Ascending aorta (tissue), 2 donors: ENCODE measurements at places on chromosomes 7 and 10.

DNA sequence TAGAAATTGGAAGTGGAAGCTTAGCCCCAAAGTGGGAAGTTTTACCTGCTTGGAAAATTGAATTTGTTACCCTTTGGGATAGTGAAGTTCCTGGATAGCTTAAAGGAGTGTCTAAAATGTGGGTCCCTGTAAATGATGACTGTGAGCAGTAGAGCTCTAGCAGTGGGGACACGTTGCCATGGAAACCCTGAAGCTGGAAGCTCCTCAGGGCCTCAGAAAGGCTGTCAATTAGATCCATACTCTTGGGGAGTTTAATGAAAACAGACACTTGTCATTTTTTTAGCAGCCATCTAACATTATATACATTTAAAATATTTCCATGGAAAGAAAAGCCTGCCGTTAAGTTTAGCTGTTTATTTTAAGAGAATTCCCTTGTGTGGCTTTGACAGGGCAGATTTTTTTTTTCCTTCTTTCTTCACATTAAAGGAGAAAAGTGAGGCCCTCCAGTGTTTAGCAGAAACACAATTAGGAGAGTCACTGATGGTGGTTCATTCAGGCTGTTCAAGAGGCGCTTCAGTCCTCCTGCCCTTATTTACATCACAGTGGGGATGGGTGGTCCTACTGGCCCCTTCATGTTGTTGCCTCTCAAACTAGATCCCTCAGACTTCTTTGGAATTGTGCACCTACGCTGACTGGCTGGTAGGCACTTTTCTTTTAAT, 518.4 kb downstream of the CCSER2 start:
- no peak overlapping the region for H3K4me3 ChIP-seq
- no peaks in the 10 kb centered on the region for H3K36me3 ChIP-seq
- no peaks in the 10 kb centered on the region for H3K4me1 ChIP-seq
- H3K27ac ChIP-seq: no peak overlapping the region
- no peaks in the 10 kb centered on the region for H3K27me3 ChIP-seq

DNA sequence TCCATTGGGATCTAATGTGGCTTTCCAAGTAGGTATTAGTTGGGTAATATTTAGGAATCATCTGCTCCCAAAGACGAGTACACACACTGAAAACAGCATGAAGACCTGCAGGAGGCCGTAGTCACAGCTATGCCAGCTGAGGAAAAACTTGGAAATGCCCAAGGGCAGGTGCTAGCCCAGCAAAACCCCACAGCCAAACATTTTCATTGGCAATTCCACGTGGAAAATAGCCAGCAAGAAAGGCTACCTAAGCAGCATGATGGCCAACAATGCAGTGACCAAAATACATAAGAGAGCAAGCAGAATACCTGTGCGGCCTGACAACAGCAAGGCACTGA, 32.7 kb downstream of the DOCK4 start:
- H3K27me3 ChIP-seq: no peaks in the 10 kb centered on the region
- H3K4me3 ChIP-seq: no peak overlapping the region
- no peak for DNase-seq
- no peaks in the 10 kb centered on the region for H3K4me1 ChIP-seq
- no peak overlapping the region for H3K27ac ChIP-seq
- no peaks in the 10 kb centered on the region for H3K36me3 ChIP-seq

GRCh38 chr7:151877911-151878835, 1.3 kb upstream of the PRKAG2 start:
- no peaks in the 10 kb centered on the region for H3K36me3 ChIP-seq
- H3K4me3 ChIP-seq: peak overlapping the region; percentile 95
- H3K27me3 ChIP-seq: no peaks in the 10 kb centered on the region
- peaks cover 5% of the 10 kb centered on the region for H3K4me1 ChIP-seq

- no peak overlapping the region for H3K27ac ChIP-seq
- H3K4me3 ChIP-seq: no peak overlapping the region
- no peaks in the 10 kb centered on the region for H3K27me3 ChIP-seq
- DNase-seq: no peak
- H3K36me3 ChIP-seq: no peaks in the 10 kb centered on the region
Observed at GRCh38 chr7:151337346-151337745, 4.3 kb upstream of the NUB1 start.

DNA sequence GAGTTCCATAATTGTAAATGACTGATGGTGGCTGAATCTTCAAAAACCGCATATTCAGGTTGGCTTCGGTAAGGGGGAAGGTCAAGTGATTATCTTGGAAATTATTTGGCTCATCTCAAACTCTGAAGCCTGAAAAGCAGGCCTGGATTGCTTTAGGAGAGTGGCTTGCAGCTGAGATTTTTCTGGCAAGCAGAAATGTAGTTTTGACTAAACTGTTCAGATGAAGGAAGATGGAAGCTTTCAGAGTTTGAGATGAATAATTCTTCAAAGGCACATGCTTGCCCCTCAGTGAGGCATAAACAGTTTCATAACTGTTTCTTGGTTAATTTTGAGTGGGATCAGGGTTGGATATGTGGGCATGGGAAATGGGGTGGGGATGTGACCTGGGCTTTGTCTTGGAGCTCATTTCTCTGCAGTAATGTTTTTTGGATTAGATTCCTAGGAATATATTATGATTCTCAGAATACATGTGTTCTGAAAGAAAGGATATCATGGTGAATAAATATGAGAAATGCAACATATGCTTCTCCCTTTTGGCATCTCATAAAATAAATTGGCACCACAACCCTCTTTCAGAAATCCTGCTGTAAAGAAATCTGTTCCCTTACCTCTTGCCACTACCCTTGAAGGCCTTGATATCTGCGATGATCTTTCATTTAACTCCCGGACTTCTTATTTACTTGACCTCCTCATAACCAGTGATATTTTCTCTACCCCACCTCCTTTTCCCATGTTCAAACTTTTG, 469.2 kb downstream of the ADRA2A start:
- H3K4me1 ChIP-seq: no peaks in the 10 kb centered on the region
- no peaks in the 10 kb centered on the region for H3K36me3 ChIP-seq
- no peak for DNase-seq
- H3K4me3 ChIP-seq: no peak overlapping the region

- no peaks in the 10 kb centered on the region for H3K36me3 ChIP-seq
- no peak for DNase-seq
- no peak overlapping the region for H3K27ac ChIP-seq
- no peaks in the 10 kb centered on the region for H3K27me3 ChIP-seq
- H3K4me1 ChIP-seq: no peaks in the 10 kb centered on the region
Observed at GRCh38 chr7:18241543-18242231, 214.0 kb upstream of the PRPS1L1 start.

GRCh38 chr7:17031906-17032551, 150.2 kb upstream of the AGR3 start:
- H3K4me1 ChIP-seq: no peaks in the 10 kb centered on the region
- no peak for DNase-seq
- no peaks in the 10 kb centered on the region for H3K36me3 ChIP-seq
- no peak overlapping the region for H3K4me3 ChIP-seq

GRCh38 chr7:26709210-26709990, 155.0 kb downstream of the SKAP2 start:
- H3K27ac ChIP-seq: no peak overlapping the region
- H3K36me3 ChIP-seq: no peaks in the 10 kb centered on the region
- no peaks in the 10 kb centered on the region for H3K4me1 ChIP-seq
- H3K27me3 ChIP-seq: no peaks in the 10 kb centered on the region
- no peak for DNase-seq
